ENCODE measurements at places on chromosomes 7 and 10.

DNA sequence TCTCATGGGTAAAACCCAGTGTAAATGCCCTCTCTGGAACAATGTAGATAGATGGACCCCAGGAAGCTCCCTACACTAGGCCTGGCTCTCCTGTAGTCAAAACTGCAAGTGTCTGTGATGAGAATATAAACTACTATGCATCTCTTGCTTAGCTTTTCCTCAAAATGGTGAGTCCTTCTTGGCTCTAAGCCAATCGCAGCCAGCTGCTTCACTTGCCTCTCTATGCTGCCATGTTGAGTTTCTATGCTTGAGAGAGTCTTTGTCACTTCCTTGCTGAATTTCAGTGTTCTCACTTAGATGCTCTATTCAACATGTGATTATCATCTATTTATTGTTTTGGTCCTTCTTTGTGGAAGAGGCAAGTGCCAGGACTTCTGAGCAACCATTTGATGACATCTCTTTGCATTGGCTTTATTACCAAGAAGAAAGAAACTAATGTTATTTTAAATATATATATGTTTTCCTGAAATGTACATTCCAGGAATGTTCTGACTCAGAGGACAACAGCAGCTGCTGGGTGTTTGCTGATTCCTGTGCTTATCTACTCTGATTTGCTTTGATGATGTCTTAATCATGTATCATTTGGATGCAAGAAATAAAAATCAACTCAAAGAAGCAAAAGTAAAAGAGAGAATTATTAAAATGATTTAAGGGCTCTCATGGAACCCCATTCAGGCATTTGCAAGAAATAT lies 16.6 kb downstream of the TAS2R40 start:
- no peak for DNase-seq

DNA sequence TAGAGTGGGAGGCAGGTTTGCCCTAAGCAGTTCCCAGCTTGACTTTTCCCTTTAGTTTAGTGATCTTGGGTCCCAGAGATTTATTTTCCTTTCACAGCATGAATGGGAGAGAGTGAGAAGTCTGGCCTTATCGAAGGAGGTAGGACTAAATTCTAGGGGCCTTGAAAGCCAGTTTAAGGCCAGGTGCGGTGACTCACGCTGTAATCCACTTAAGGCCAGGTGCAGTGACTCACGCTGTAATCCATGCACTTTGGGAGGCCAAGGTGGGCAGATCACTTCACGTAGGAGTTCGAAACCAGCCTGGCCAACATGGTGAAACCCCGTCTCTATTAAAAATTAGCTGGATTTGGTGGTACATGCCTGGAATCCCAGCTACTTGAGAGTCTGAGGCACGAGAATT lies 392.2 kb downstream of the ACTR3B start:
- no peak for DNase-seq

DNA sequence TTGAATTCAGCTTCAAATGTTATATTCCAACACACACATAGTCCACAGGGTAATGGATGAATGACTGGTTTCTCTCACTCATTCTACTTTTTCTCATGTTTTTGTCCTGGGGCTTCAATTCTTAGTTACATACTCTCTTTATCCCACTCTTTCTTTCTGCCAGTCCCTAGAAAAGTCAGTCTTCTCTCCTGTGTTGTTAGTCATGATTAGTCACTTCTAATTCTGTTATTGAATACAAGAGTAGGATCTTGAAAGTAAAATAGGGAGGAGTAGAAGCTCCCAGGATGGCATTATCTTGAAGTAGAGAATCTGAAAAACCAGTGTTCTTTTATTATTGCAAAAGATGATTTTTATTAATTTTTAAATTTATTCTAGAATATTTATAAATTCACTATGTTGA lies 45.5 kb upstream of the CALCR start:
- no peak for DNase-seq

DNA sequence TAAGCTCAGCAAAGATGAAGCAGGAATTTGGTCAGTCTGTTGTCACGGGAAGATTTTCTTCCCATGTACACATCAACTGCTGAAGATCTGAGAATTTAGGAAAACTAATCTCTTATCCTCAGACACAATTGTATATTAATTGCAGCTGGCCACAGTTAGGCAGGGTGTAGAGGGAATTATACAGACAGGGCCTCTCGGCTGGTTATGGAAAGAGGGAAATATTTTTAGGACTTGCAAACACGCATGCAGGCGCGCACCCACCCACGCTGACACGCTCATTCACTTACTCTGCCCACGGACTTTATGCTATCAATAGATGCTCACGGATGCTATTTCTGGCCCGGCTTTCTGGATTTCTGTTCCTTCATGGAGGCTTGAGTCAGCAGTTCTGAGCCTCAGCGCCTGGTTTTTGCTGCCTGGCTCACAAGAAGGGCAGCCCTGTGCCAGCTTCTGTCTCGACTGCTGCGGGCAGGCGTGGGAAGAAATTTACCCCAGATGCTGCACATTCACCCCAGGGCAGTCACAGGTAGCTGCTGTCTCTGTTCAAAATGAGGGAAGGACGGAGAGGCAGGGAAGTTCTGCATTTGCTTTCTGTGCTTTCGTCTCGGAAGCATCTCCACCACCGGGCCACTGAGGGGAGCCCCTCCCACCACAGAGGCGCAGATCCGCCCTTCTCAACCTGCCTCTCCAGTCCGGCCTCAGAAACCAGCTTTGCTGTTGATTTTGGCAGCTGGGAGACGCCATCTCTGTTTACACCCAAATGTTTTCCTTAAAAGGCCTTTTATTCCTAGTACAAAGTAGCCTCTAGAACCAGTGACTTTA lies 116.3 kb upstream of the BTBD16 start:
- DNase-seq: peak; percentile 29

DNA sequence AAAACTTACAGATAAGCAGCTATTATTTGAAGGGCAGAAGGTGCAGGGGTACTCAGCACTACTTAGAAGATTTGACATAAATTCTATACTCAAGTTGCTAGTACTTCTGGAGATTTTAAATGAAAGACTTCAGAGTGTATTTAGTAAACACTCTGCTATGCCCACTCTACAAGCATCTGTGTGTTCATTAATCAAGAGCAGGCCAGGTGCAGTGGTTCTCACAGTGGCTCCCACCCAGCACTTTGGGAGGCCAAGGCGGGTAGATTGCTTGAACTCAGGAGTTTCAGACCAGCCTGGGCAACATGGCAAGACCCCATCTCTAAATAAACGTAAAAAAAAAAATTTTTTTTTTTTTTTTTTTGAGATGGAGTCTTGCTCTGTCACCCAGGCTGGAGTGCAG lies 38.9 kb upstream of the TOMM7 start:
- no peak for DNase-seq

GRCh38 chr10:25631471-25631870 lies 302.6 kb upstream of the MYO3A start:
- no peak for DNase-seq

- no peak for DNase-seq
These were observed 8.0 kb downstream of the HNRNPA2B1 start for GRCh38 chr7:26192485-26193087.

- no peak for DNase-seq
These were observed 193.2 kb downstream of the CREB5 start for GRCh38 chr7:28605427-28606085.

- DNase-seq: no peak
These were observed 490.0 kb upstream of the LRRN3 start for GRCh38 chr7:110600956-110601355.

GRCh38 chr10:124875596-124875995 lies 66.3 kb upstream of the ZRANB1 start:
- DNase-seq: peak; percentile 77

DNA sequence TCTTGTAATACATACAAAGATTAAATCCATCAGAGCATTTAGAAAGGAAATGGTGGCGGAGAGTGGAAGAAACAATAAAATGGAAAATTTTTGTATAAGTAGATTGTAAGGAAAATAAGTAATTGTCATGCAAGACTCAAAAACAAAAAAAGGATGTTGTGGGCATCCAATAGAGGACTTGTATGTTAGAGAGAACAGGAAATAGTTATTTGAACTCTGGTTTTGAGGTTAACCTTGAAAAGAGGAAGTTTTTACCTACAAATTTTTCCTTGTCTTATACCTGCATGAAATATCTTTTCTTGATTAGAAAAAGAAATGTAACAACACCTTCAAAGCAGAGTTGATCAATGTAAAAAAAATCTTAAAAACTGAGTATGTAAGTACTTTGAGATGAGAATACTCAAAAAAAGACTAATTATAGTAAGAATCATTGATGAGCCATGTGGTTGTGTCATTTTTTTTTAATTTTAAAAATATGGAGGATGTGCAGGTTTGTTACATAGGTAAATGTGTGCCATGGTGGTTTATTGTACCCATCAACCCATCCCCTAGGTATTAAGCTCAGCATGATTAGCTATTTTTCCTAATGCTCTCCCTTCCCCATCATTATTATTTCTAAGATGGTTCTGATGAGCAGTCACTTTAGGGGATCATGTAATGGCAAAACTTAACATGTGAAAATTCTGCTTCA lies 11.9 kb downstream of the TMEM106B start:
- DNase-seq: no peak

- no peak for DNase-seq
These were observed 24.7 kb downstream of the AUTS2 start for GRCh38 chr7:69622960-69623359.

- peak; percentile 35 for DNase-seq
These were observed 65.0 kb downstream of the DNAJC12 start for GRCh38 chr10:67772894-67773511.

Measured in EL (cell line).